ENCODE measurements at places on chromosomes 3 and 15.

DNA sequence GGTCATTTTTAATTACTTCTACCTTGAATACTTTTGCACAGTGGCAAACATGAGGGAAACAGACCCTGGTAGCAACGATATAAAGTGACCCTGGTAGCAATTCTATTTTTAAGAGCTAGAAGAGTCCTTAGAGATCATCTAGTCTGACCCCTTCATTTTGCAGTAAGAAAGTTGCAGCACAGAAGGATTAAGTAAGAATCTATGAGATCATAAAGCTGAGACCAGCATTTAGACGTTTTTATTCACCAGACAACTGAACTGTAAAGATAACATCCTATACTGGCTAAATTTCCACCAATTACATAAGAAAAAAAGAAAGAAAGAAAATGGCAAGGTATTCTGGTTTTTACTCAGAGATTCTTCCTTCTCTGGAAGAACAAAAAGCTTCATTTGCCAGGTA is 49.9 kb downstream of the LRRFIP2 start:
- DNase-seq, result no peak

- no peak for DNase-seq
Measured at GRCh38 chr3:129346695-129347457, 68.2 kb downstream of the HMCES start.

DNA sequence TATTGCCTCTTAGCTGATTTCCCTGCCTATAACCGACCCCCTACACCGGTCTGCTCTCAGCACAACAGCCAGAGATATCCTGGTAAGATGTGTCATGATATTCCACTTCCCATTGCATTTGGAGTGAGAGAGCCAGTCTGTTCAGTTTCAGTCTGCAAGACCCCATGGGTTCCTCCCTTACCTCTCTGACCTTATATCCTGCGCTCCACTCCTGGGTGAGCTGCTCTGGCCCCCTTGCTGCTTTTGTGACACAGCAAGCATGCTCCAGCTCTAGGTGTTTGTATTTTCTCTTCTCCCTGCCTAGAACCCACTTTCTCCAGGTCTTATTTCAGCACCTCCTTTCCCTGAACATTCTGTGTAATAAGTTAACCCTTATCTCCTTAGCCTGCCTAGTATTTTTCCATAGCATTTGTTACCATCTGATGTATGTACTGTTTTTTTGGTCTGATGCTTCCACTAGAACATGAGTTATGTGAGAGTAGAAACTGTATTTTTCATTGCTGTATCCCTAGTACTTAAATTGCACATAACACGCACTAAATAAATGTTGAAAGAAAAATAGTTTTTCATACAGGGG is 44.2 kb downstream of the CMTM8 start:
- no peak for DNase-seq

DNA sequence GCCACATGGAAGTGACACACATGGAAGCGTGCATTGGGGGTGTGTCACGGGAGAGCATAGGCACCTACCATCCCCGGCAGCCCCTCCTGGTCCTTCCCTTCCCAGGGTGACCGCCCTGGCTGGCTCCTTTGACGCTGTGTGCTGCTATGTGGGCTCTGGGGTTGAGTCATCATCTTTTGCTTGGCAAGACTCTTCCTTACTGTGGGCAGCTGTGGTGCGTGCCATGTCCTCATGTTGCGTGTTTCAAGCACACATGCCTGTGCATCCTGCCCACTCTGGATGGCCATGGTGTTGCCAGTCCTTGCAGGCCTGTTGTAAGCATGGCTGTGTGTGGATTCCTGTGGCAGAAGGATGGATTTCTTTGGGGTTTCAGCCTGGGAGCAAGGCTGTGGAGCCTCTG is 14.0 kb downstream of the PLXNA1 start:
- no peak for DNase-seq

DNA sequence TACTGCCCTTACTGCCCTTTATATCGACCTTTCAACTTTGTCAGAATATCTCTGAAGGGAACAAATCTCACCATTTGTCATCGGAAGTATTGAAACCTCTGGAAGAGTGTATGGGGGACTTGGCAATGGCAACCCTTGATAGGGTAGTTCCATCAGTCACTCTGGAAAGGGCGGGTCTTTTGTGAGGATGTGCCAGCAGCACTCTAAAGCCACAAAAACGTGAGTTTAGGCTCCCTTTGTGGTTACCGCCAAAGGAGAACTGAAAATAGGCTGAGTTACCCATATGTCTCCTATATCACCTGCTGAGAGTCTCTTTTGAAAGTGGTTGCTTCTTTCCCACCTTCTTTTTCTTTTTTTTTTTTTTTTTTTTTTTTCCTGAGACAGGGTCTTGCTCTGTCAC is 296.8 kb upstream of the CHRM5 start:
- DNase-seq, result no peak

DNA sequence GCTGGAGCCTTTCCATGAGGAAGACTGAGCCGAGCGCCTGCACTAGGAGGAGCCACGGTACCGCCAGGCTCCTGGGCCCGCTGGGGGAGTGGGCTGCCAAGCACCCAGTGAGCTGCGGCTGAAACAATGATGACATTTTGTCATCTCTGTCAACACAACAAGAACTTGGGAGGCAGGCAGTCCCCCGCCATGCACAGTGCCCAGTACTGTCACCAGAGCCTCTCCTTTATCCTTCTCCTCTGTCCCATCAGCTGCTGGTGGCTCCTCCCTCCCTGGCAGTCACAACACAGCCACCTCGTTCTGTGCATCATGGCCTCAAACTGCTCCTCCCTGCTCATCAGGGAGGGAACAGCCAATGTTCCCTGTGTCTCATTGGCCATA is 34.0 kb upstream of the PCSK6 start:
- DNase-seq, result no peak

DNA sequence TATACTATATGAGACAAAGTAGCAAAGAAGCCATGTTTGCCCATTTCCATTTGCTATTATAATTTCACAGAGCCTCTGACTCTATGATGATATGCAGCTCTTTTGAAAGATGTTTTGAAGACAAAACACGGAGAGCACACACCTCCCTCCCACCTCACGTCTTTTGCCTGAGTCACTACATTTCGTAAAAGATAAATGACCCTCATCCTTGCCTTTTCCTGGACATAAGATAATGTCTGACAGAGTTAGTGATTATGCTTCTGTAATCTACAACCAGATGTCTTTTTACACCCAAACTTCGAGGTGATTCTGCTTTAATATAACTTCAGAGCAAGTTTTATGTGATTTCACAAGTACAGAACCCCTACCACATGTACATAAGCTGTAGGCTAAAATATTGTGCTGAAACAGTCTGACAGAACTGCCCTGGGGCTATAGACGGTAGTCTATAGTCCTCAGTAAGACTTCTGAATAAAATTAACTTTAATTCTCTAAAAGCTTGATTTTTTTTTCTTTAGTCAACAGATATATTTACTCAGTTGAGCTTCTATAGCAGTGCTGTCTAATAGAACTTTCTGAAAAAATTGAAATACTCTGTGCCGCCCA is 99.9 kb downstream of the CD200R1L start:
- peak; percentile 21 for DNase-seq

Measured in hepatocyte (in vitro differentiated cells).